ENCODE measurements at places on chromosomes 5 and 9.

DNA sequence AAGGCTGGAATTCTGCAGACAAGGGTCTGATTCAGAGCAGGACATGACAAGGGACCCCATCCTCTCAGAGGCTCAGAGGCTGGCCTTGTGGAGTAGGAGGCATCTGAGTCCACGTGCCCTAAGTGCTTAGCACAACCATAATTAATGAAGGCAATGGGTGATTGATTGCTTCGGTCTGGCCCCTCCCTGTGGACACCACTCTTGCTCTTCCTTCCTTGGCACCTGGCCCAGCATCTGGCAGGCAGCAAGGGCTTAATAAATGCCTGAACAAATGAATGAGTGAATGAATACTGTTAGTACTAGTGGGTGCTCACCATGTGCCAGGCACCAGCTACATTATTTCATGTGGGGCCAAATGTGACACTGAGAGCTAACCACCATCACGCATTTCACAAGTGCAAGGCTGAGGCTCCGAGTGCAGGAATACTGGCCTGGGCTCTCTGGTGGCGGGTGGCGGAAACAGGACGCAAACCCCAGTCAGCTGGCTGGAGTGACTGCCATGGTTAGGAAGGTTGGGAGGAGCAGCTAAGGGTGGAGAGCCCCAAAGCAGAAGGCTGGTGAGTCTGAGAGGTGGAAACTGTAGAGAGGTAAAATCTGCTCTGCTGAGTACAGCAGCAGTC is 53.6 kb downstream of the ASS1 start:
- DNase-seq: no peak

- DNase-seq: no peak
These were observed 228.5 kb downstream of the COMMD10 start for GRCh38 chr5:116313366-116313765.

- no peak for DNase-seq
These were observed 16.2 kb downstream of the MIGA2 start for GRCh38 chr9:129052592-129052991.

GRCh38 chr5:179453616-179454015 is 96.7 kb upstream of the RUFY1 start:
- DNase-seq: no peak

- DNase-seq: no peak
These were observed 201.9 kb downstream of the NR3C1 start for GRCh38 chr5:143201589-143201988.

DNA sequence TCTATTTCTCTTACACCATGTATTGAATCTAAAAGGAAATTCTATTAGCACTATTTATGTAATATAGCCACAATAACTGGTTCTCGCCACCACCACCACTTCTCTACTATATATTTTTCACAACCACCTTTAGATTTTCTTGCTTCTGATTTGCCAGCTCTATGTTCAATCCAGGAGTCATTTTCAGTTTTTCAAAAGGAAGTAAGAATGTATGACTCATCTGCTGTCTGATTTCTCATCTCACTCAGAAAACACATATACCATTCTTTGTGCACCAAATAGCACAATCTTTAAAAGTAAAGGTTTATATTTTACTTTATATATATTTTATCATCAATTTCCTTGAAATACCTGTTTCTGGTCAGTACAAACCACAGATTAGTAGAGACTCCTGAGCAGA is 1127.5 kb downstream of the TAF11L14 start:
- no peak for DNase-seq

GRCh38 chr5:93586736-93587596 is 3.9 kb downstream of the NR2F1 start:
- DNase-seq: no peak

DNA sequence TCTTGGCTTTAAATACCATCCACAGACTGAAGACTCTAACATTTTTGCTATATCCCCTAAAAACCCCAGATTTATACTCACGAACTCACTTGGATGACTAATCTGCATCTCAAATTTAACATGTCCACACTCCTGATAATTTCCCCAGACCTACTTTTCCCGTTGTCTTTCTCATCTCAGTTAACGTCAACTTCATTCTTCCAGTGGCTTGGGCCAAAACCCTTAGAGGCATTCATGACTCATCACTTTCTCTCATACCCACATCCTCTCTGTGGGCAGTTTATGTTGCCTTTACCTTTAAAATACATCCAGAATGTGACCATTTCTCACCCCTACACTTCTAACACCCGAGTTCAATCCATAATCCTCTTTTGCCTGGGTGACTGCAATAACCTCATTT is 96.7 kb downstream of the EDIL3 start:
- no peak for DNase-seq

DNA sequence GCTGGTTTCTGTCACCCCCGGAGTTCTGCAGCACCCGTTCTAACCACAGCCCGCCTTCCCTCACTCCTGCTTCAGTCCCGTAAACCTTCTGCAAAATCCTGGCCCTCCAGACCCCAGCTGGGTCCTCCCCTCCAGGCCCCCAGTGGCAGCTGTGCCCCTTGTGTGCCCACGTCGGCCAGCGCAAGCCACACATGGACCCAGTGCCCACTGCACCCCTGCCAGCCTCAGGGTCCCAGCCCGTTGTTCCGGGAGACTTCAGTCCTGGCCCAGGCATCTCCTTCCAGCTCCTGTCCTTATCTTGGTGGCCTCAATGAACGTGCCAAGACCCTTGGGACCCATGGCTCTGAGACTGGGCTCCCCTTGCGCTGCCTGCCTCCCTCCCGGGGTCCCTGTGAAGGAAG is 43.2 kb downstream of the EXD3 start:
- no peak for DNase-seq

GRCh38 chr5:15720515-15720914 is 220.5 kb downstream of the FBXL7 start:
- no peak for DNase-seq

DNA sequence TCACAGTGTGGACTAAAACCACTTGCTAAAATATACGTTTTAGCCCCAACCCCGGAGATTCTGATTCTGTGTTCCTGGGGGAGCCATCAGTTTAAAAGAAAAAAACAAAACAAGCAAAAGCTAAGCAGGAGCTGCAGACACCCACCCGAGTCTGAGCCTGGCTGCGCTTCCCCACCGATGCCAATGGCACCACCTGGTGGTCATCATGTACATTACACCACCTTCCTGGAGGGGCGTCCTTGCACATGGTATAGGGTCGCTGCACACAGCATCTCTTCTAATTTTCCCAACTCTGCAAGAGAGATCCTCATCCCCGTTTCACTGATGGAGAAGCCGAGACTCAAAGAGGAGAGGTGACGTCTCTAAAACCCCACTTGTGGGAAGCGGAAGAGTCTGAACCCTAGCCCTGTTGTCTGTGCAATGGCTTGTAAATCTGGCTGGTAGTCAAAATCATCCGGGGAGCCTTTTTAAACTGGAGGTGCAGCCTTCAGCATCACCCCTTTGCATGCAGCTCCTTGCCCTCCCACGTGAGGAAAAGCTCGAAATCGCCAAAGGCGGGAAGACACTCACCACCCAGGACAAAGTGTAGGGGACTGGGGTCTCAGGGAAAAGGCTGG is 23.1 kb upstream of the CNOT6 start:
- peak; percentile 66 for DNase-seq

DNA sequence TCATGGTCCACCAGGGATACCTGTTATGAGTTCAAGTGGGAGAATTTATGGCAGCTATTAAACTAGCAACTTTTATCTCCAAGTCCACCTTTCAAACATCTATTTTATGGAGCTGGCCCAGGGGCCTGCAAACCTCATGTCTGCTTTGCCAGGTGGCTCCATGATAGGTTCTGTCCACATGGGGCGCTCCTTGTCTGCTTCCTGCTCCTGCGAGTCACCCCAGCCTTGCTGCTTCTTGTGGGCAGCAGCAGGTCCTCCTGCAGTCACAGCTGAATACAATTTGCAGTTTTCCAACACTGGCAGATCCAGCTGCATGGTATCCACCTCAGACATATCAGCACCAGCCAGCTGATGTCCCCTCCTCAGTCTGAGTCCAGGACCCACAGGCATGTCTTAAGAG is 39.6 kb upstream of the FRRS1L start:
- DNase-seq: no peak

DNA sequence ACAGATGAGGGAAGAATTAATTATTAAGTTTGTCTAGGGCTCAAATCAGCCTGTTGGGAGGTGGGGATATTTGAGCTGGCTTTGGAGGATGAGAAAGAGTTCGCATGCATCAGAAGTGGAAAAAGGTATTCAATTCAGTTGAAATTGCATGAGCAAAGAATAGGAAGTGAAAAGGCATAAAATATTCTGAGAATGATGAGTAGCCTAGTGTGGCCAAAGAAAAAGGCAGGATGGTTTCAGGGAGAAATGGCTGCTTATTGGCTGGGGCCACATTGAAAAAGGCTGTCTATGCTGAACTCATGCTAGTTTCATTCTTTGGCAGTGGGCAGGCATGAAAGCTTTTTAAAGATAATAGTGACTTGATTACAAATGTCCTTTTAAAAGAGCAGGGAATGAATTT is 235.4 kb upstream of the RIOK2 start:
- DNase-seq: no peak

DNA sequence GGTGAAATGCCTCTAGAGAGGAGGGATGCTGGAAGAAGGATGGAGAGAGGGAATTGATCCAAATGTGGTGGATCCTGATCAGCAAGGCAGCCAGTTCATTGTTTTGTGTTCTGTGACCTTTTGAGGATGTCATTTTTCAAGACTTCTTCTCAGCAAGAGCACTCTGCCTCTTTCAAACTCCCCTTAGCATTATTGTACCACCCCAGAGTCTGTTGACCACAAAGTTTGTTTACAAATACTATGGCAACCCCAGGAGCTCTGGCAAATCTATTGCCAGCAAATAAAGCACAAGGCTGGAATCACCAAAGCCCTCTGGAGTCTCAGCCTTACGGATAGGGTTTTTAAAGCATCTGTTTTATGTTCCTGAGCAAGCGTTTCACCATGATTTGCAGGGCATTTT is 76.2 kb upstream of the SLC1A3 start:
- DNase-seq: no peak

- no peak for DNase-seq
These were observed 106.6 kb downstream of the SIL1 start for GRCh38 chr5:139091439-139092156.

DNA sequence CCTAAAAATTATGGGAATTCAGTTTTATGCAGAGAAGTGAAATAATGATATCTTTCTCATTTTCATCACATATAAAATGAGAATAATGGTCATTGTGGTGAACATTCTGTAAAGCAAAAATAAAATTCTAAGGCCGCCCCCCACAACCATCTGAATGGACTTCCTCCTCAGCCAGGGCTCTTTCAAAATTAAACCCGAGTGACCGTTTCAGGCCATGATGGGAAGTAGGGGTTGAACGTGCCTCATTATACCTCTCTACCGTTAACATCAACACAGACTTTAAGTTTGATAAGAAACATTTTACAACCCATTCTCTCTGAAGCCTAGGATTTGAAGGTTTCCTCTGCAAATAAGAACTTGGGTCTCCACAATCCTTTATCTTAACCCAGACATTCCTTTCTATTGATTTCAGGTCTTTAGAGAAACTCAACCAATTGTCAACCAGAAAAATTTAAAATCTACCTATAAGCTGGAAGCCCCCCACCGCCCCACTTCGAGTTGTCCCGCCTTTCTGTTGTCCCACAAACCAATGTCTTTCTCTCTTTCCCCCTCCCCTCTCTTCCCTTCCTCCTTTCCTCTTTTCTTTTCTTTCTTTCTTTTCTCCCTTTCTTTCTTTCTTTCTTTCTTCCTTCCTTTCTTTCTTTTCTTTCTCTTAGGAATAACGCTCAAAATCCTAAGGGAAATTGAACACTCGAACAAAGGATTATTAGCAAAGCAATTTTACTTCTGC is 1.7 kb upstream of the TMCO6 start:
- no peak for DNase-seq

Data from activated naive CD8-positive, alpha-beta T cell treated with anti-CD3 and anti-CD28 coated beads, Interleukin-2, amount 50 U/mL, for 24 hours (primary cell).